Naive B cell (primary cell): ENCODE measurements at places on chromosomes 5 and 9.

DNA sequence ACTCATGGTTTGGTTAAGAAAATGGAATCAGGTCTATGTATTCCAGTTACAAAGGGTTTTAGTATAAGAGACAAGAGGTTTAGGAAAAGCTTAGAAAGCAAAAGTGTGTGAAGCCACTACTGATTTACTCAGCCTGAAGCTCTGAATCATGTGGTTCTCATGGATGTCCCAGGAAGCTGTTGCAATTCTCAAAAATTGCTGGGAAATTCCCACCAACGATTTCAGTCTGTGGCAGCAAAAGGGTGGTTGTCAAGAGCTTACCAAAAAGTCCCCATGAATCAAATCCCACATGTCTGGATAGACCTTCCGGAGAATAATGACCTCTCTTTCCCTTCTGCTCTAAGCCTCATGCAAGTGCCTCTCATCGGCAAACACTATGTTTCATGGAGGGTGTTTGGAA, 929.9 kb downstream of the TLE4 start:
- DNase-seq = no peak

DNA sequence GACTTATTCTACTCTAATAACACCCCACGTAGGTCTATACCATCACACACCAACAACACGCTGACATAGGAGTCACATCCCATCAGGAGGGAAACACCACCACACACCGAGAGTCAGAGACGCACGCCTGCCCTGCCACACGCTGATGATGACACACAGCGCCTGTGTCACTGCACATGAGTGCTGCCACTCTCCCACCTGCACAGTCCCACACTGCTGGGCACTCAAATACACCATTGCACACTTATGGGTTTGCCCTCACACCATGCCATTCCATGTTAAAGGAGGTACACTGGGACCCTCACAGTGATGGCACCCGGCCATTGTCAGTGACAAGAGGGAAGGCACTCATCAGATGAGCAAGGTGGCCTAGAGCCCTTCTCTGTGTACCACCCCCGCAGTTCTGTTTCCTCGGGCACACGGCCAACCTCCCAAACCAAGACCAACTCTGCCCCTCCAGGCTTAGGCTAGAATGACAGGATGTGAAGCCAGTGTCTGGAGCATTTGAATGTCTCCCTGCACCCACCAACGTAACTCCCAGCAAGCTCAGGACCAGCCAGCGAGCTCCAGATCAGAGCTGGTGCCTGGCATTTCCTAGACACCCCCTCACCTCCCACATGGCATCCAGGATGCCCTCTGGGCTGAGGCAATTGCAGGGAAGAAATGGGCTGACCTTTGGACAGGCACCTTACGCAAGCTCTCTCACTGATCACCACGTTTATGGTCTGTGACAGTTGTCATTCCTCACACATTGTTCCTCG, 3.6 kb upstream of the CPLX2 start:
- DNase-seq = no peak

GRCh38 chr5:126066836-126067235, 356.4 kb upstream of the GRAMD2B start:
- no peak for DNase-seq

GRCh38 chr5:179323026-179323870, 22.0 kb downstream of the ADAMTS2 start:
- no peak for DNase-seq

DNA sequence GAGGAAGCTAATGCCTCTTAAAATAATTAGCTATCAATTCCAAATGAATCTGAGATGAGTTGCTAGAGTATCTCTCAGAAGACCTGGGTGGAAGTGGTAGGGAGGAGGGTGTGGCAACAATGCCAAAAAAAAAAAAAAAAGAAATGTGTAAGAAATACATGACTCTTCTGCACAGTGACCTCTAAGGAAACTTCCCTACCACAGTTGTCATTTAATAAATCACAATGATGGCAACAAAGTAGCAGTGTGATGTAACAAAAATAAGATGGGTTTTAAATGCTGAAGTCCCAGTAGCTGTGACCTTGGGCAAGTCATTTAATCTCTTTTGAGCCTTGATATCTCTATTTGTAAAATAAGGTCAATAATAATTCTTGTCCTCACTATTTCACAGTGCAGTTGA, 7.2 kb downstream of the FOXD1 start:
- no peak for DNase-seq

DNA sequence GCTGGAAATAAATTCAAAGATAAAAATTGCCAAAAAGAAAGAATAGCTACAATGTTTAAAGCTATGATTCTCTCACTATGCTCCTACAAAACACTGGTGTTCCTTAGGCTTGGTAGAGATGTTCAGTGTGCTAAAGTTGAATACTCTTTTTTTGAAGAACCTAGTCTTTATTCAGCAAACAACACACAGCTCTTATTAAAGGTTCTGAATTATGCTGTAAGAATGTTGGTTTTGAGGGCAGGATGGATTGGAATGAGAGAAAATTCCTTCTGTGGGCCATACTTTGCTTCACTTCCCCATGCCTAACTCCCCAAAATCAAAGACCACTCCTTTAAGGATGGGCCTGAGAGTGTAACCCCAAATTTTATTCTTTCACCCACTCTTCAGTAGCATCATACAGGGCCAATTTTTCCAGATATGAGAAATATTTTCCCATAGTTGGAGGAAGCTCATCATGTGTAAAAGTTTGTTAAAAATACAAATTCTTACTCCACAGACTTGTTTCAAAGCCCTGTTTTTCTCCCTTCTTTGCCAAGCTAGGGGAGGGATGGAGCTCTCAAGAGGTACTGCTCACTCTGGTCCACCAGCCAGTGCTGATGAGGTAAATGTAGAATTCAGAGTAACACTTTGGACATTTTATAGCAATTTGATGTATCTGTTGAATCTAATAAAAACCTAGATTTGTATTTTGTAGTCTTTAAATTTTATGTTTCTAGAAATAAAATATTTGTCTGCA, 99.3 kb downstream of the GDNF start:
- DNase-seq = no peak

DNA sequence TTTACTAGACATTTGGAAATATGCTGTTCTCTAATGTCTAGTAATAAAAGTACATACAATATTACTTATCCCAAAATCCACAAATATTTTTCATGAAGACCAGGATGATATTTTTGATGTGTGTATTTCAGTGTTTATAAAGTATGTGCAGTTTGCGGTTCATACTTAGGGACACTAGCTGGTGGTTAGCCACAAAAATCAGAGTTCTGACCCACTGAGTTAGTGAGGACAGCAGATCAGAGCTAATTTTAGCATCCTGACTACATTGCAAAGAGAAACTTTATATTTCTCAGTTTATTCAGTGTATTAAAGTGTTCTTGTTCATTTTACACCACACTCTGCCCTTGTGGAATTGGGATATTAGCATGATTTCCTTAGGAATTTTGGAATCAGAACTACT, 655.3 kb downstream of the HTR1A start:
- no peak for DNase-seq

GRCh38 chr5:14684757-14685156, 20.2 kb downstream of the OTULIN start:
- DNase-seq = no peak

DNA sequence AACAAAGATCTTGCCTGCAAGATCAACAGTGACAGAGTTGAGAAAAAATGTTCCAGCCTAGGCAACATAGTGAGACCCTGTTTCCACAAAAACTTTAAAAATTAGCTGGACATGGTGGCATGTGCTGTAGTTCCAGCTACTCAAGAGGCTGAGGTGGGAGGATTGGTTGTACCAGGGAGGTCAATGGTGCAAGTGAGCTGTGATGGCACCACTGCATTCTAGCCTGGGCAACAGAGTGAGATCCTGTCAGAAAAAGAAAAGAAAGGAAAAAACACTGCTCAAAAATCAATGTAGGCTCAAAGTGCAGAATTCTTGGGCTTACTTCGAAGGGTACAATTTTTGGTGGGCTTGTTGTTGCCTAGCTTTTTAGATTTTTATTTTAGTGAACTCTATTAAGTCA, 145.4 kb downstream of the PLPPR1 start:
- no peak for DNase-seq
